Activated CD4-positive, alpha-beta T cell treated with anti-CD3 and anti-CD28 coated beads, Interleukin-2, amount 50 U/mL, for 16 hours (primary cell): ENCODE measurements at places on chromosomes 2 and 18.

GRCh38 chr18:48408111-48408726 is 964 bp downstream of the ZBTB7C start:
- no peak for DNase-seq

GRCh38 chr2:149394864-149395263 is 64.5 kb downstream of the LYPD6 start:
- no peak for DNase-seq

DNA sequence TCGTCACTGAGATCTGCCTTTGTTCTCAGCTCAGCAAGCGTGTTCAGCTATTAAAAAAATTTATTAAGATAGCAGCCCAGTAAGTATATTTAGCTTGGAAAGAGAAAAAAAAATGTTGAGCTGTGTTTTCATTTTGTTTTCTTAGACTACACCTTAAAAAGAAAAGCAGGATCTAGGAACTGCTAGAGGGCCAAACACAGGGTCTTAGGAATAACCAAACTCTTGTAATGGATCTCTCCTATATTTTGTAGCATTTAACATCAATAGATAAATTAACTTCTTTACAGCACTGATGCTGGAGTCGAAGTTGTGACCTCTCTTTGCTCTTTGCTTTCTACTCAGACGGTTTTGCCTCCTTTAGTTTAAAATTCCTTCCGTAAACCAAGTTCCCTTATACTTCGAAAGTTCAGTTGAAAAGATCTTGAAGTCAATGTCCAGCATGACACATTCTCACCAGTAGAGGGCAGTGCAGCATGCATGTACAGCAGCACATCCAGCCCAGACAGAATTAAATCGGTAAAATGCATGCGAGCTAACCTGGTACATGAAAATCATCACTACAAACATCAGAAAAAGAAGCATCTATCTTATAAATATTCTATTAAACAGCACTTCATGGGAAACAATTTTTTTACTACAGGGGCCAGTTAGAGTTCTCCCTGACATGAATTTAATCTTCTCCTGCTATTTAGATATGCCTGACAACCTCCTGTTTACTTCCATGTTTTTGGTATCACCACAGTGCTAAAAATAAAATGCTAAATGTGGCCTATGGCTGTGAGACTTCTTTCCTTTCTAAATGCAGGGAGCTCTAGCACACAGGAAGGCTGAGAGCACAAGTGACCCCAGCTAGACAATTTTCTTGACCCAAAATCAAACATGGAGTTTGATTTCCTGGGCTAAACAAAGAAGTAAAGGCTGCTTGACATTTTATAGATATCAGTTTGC is 48.2 kb upstream of the MAP3K20 start:
- DNase-seq: peak; percentile 83

DNA sequence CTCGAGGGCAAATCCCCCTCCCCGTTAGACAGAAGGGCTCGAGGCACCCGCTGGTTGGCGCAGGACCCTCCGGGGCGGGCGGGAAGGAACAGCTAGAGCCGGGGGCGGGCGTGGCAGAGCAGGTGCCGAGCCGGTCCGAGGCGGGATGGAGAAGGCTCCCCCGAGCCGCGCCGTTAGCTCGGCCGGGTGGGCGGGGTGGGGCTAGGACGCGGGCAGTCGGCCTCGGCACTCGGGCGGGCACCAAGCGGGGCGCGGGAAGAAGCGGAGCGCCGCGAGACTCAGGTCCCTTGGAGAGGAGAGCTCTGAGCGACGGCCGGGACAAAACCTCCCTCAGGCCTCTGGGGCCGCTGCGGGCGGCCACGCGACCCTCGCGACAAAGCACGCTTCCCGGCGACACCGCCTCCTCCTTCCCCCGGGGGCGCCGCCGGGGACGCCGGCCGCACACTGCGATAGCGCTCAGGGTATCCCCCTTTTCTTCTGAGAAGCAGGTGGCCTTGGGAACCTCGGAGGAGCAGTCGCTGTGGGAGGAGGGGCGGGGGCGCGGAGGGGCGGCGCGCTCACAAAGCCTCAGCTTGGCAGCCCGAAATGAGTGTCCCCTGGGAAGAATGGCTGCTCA is 721 bp downstream of the FHOD3 start:
- DNase-seq: no peak

- no peak for DNase-seq
These were observed 87.7 kb downstream of the RAPGEF4 start for GRCh38 chr2:172823261-172823850.

- no peak for DNase-seq
These were observed 22.3 kb downstream of the CUL3 start for GRCh38 chr2:224562831-224563230.

DNA sequence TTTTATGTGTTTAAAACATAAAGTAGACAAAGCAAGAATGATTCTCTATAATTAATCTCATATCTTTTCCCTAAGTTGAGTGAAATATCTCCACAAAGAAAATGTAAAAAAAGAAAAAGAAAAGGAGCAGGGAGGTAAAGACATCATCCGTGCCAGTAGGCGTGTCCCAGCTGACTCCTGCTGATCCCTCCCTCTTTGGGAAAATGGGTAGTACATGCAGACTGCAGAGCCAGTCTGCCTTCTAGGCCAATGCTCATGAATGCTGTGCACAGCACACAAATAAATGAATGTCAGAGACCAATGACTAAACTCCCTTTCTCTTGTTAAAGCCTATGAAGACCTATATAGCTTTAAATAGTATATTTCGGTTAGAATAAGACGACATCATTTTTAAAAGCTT is 64.7 kb downstream of the RAPH1 start:
- no peak for DNase-seq
